Activated naive CD8-positive, alpha-beta T cell treated with anti-CD3 and anti-CD28 coated beads, Interleukin-2, amount 10 ng/mL, durations not matched to agents 7 days and 5 days (primary cell): ENCODE measurements at places on chromosomes 3 and 15.

DNA sequence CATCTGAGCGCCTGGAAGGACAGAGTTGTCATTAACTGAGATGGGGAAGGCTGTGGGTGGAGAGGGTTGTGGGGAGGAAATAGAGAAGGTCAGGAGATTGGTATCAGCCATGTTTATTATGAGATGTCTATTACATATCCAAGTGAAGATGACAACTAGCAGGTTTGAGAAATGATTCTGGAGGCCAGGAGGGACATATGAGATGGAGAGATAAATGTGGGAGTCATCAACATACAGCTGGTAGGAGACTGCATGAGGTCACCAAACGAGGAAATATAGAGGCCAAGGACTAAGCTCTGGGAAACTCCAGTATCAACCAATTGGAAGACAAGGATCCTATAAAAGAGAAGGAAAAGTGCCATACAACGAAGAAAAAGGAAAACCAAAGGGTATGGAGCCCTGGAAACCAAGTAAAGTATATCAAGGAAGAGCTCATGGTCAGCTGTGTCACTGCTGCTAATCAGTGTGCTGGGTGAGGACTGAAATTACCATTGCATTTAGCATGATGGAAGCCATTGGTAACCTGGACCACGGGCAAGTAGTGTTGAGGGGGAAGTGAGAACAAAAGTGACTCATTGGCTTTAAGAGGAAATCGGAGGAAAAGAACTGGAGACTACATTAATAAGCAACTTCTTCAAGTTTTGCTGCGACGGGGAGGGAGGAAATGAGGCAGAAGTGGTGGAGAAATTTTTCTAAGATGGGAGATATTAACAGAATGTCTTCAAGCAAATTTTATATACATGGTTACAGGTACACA is 14.0 kb upstream of the UACA start:
- no peak for DNase-seq
- no peaks in the 10 kb centered on the region for H3K36me3 ChIP-seq
- H3K27ac ChIP-seq = no peak overlapping the region
- H3K4me1 ChIP-seq = peaks cover 4% of the 10 kb centered on the region
- H3K4me3 ChIP-seq = no peak overlapping the region

DNA sequence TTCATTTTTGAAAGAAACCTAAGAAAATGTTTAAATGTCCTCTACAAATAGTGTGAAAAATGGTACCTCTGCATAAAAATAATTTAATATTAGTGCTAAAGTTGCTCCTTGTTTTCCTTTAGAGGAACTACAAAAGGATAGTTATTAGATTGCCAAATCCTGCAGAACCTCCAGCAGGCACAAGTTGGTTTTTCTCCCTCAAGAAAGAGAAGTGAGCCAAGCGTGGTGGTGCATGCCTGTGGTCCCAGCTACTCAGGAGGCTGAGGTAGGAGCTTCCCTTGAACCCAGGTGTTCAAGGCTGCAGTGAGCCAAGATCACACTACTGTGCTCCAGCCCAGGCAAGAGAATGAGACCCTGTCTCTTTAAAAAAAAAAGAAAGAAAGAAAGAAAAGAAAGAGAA is 85.1 kb upstream of the TSEN2 start:
- H3K36me3 ChIP-seq = peaks cover 2% of the 10 kb centered on the region
- DNase-seq = no peak
- peaks cover 23% of the 10 kb centered on the region for H3K27me3 ChIP-seq
- no peak overlapping the region for H3K27ac ChIP-seq

DNA sequence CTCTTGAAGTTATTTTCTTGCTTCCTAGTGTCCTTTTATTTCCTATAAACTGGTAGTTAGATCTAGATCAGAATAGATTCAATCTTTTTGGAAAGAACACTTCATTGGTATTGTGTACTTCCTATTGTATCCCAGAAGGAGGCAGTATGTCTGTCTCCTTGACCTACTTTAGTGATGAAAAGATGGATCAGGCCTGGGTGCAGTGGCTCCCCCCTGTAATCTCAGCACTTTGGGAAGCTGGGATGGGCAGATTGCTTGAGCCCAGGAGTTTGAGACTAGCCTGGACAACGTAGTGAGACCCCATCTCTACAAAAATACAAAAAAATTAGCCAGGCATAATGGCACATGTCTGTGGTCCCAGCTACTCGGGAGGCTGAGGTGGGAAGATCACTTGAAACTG is 12.0 kb downstream of the BSN start:
- no peak for DNase-seq
- no peak overlapping the region for H3K4me3 ChIP-seq
- H3K27me3 ChIP-seq = peaks cover 26% of the 10 kb centered on the region
- no peak overlapping the region for H3K27ac ChIP-seq
- no peaks in the 10 kb centered on the region for H3K4me1 ChIP-seq

- no peak overlapping the region for H3K27ac ChIP-seq
- H3K36me3 ChIP-seq = peaks cover 13% of the 10 kb centered on the region
- no peaks in the 10 kb centered on the region for H3K27me3 ChIP-seq
- H3K4me3 ChIP-seq = no peak overlapping the region
- no peak for DNase-seq
Observed at GRCh38 chr15:41258750-41259471, 27.8 kb downstream of the CHP1 start.

DNA sequence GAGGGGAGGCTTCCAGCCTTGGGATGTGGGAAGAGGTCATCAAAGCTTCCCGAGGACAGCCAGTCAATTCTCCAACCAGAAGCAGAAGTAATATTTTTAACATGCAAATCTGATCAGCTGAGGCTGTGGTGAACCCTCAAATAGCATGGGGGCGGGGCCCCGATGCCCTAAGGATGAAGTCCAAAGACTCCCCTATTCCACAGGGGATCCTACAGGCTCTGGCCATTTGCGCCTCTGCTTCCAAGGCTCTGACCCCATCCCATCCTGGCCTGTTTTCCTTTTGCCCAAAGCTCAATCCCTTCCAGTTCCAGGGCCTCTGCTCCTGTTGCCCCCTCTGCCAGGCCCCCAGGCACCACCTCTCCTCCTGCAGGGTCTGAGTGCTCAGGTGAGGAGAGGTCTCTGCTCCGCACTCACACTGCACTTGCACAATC is 6.7 kb upstream of the CSK start:
- H3K4me1 ChIP-seq = peaks cover 56% of the 10 kb centered on the region
- no peak overlapping the region for H3K4me3 ChIP-seq
- H3K27ac ChIP-seq = peak overlapping the region; percentile 99
- no peak for DNase-seq

GRCh38 chr3:107369791-107370190 is 7.4 kb upstream of the CCDC54 start:
- no peaks in the 10 kb centered on the region for H3K4me1 ChIP-seq
- H3K36me3 ChIP-seq = no peaks in the 10 kb centered on the region
- no peak overlapping the region for H3K27ac ChIP-seq
- H3K4me3 ChIP-seq = no peak overlapping the region

GRCh38 chr3:37295925-37296324 is 121.5 kb upstream of the LRRFIP2 start:
- no peaks in the 10 kb centered on the region for H3K27me3 ChIP-seq
- no peak for DNase-seq
- peak overlapping the region; percentile 37 for H3K27ac ChIP-seq
- peaks cover 38% of the 10 kb centered on the region for H3K36me3 ChIP-seq

GRCh38 chr3:129612534-129613366 is 6.3 kb upstream of the PLXND1 start:
- DNase-seq = no peak
- peaks cover 6% of the 10 kb centered on the region for H3K4me1 ChIP-seq
- no peaks in the 10 kb centered on the region for H3K36me3 ChIP-seq
- H3K27me3 ChIP-seq = peaks cover 21% of the 10 kb centered on the region

- peaks cover 12% of the 10 kb centered on the region for H3K27me3 ChIP-seq
- DNase-seq = no peak
- no peak overlapping the region for H3K4me3 ChIP-seq
- no peaks in the 10 kb centered on the region for H3K4me1 ChIP-seq
- H3K27ac ChIP-seq = no peak overlapping the region
Observed at GRCh38 chr15:62599791-62600777, 435.0 kb upstream of the C2CD4B start.

DNA sequence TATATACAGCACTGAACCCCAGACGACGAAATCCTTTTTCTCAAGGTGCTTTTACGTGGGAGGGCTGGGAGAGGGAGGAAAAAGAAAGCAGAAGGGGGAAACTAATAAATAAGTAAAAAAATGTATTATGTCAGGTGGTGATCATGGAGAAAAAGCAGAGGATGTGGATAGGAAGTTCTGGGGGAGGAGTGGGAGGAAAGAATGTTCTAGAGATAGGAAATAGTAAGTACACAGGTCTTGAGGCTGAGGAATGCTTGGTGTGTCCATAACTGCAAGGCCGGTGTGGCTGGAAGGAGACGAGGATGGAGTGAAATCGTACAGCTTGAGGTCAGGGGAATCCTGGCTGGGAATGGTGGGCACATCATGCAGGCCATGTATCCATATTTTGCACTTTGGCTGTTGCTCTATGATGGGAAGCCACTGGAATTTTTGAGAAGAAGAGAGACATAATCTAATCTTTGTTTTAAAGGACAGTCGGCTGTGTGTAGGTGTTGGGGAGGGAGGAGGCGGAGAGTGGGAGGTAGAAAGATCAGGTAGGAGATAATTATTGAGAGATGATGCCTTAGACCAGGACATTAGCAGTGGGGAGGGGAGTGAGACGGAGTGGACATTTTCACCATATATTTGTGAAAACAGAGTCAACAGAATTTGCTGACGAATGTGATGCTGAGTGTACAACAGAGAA is 1.8 kb upstream of the UBE2E2 start:
- peak overlapping the region; percentile 0 for H3K4me3 ChIP-seq
- peaks cover 8% of the 10 kb centered on the region for H3K4me1 ChIP-seq
- H3K36me3 ChIP-seq = no peaks in the 10 kb centered on the region
- DNase-seq = no peak
- H3K27me3 ChIP-seq = peaks cover 21% of the 10 kb centered on the region

DNA sequence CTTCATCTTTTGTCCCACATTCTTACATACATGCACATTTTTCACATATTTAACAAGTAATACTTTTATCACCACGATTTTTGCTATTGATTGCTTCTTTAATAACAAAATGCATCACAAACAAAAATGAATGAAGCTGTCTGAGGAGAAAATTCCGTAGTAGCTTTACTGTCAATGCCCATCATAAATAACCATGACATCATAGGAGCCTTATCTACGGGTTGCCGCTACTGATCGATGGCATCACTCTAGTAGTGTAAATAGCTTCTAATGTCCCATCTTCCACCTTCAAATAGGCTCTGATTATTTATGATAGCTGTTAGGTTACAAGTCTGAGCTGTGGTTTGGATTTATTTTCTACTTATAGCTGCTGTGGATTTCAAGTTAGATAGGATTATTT is 323.4 kb downstream of the MECOM start:
- no peak overlapping the region for H3K4me3 ChIP-seq
- H3K36me3 ChIP-seq = no peaks in the 10 kb centered on the region
- no peaks in the 10 kb centered on the region for H3K4me1 ChIP-seq
- peaks cover 2% of the 10 kb centered on the region for H3K27me3 ChIP-seq
- no peak for DNase-seq

GRCh38 chr3:73801444-73801843 is 176.7 kb upstream of the PDZRN3 start:
- H3K27ac ChIP-seq = no peak overlapping the region
- H3K36me3 ChIP-seq = no peaks in the 10 kb centered on the region
- no peak for DNase-seq
- no peaks in the 10 kb centered on the region for H3K27me3 ChIP-seq
- no peak overlapping the region for H3K4me3 ChIP-seq

DNA sequence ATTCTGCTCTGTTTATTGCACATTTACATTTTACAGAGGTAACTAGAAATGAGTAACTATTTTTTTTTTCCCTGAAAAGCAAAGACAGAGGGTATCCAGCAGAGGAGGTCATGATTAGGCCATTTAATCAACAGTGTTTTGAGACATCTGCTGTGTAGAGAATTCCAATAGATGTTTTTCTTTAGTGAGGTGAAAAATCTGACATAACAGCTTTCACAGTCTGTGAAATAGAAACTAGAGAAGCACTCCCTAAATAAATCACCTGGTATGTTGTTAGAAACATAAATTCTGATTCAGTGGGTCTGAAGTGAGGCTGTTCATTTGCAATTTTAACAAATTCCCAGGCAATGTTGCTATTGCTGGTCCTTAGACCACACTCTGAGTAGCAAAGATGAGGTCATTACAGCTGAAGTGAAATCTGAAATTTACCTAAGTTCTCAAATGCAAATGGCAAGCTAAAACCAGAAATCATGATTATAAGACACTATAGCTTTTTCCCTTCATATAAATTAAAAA is 329.2 kb upstream of the LRRC3B start:
- no peaks in the 10 kb centered on the region for H3K36me3 ChIP-seq
- DNase-seq = no peak
- no peaks in the 10 kb centered on the region for H3K27me3 ChIP-seq
- H3K4me3 ChIP-seq = no peak overlapping the region

GRCh38 chr3:111653766-111654165 is 58.6 kb upstream of the ZBED2 start:
- no peak overlapping the region for H3K4me3 ChIP-seq
- H3K36me3 ChIP-seq = peaks cover 78% of the 10 kb centered on the region
- H3K4me1 ChIP-seq = no peaks in the 10 kb centered on the region
- H3K27ac ChIP-seq = no peak overlapping the region
- DNase-seq = no peak

- no peak for DNase-seq
- no peak overlapping the region for H3K4me3 ChIP-seq
Observed at GRCh38 chr3:29649815-29650547, 369.1 kb downstream of the RBMS3 start.

DNA sequence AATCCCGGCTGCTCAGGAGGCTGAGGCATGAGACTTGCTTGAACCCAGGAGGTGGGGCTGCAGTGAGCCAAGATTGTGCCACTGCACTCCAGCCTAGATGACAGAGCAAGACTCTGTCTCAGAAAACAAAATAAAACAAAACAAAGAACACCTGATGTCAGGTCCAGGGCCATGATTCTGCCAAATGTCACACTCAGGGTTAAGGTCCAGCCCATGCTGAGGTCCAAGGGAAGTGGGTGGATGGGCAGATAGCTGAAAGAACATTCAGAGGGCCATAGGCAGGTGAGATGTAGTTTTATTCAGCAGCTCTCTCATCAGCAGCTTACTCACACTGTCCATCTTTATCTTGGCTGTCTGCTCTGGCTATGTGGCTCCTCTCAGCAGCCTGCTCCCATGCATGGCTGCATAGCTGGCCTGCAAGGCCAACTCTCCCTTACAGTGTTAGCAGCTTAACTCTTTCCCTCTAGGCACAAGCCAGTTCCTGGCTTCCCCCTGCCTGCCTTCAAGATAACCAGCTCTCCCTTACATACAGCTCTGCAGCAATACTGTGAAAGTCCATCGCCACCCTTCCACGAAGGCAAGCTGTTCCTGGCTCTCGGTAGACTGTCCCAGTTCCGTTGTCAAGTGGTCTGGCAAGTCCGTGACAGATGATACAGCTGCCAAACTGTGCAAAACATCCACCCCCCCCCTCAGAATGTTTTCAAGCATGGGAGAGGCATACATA is 62.4 kb upstream of the SIAH2 start:
- H3K27ac ChIP-seq = no peak overlapping the region
- peaks cover 4% of the 10 kb centered on the region for H3K4me1 ChIP-seq
- no peaks in the 10 kb centered on the region for H3K36me3 ChIP-seq
- peaks cover 10% of the 10 kb centered on the region for H3K27me3 ChIP-seq
- DNase-seq = no peak
- no peak overlapping the region for H3K4me3 ChIP-seq

- H3K4me1 ChIP-seq = no peaks in the 10 kb centered on the region
- no peak overlapping the region for H3K4me3 ChIP-seq
- H3K36me3 ChIP-seq = no peaks in the 10 kb centered on the region
- peaks cover 26% of the 10 kb centered on the region for H3K27me3 ChIP-seq
- H3K27ac ChIP-seq = no peak overlapping the region
Observed at GRCh38 chr3:100693225-100693624, 16.1 kb upstream of the TFG start.
